ENCODE measurements at places on chromosomes 13 and 19.
A peak's percentile ranks its signal among the peaks of the same experiment; 100 is the strongest.

DNA sequence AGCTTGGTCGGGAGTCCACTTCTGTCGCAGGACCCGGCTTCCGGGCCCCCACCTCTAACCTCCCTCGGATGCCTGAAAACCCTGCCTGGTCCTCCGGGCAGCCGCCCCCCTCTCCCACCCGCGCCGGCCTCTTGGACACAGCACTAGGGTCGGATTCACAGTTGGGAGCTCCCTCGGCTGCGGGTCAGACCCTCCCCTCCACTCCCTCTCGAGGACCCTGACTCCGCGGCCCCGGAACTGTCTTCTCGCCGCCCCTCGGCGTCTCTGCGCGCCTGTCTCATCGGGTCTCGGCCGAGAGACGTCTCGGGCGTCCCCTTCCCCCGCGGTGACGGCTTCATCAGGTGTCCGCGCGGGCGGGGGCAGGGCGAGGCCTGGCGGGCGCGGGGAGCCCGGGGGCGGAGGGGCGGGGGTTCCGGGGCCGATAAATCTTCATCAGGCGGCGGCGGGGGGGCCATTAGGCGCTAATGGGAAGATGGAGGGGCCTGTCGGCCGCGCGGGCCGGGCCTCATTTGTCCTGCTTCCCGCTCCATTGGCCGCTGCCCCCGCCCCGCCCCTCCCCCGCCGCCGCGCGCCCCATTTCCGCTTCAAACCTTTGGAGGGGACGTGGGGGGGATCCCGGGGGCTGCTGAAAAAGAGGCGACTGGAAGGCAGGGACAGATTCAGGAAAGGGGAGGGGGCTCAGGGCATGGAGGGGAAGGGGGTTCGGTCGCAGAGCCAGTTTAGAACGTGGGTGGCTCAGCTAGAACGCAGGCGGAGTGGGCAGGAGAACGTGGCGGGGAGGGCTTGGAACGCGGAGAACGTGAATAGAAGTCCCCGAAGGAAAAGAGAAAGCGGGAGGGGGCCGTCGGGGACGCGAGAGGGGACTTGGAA is 11.8 kb upstream of the ERFL start:
- DNase-seq = no peak

GRCh38 chr13:61728471-61728870 is 312.8 kb upstream of the PCDH20 start:
- no peak for DNase-seq

DNA sequence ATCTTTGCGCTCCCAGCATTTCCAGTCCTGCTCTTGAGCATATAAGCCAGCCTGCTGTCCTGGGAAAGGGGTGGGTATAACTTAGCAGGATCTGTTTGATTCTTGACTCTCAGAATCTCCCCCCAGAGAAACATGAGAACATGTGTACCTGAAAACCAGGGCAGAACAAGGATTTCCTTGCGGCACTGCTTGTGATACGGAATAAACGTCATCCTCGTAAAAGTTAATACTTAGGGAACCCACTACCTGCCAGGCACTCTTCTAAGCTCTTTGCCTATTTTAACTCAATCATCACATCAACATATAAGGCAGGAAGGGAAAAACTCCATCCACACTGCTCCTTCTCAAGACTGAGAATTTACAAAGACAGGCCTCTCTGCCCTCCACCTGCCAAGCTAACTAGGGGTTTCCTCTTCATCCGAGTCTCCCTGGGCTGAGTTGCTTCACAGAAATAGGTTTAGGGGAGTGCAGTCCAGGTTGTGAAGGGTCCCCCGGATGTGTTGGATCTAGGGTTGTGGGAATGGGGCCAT is 1.1 kb downstream of the ZNF653 start:
- DNase-seq = no peak

DNA sequence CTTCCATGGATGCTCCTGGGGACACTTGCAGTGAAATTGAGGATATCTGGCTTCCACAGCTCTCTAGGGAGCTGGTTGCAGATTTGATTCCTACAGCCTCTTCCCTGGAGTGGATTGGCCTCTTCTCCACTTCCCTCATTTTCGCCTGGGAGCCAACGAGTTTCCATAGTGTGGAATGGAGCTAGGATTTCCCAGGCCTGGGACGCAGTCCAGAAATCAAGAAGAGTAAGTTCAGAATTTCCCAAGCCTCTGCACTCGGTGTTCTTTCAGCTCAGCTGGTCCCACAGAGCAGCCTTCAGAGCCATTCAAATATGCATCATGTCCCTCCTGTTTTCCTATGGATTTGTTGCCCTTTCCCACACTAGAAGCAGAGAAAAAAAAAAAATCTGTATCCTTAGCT is 68.2 kb downstream of the RAP2A start:
- no peak for DNase-seq

- DNase-seq = no peak
Measured at GRCh38 chr13:65532231-65532630, 1697.9 kb downstream of the PCDH9 start.

- no peak for DNase-seq
Measured at GRCh38 chr13:19169991-19170390, 11.6 kb downstream of the TUBA3C start.

DNA sequence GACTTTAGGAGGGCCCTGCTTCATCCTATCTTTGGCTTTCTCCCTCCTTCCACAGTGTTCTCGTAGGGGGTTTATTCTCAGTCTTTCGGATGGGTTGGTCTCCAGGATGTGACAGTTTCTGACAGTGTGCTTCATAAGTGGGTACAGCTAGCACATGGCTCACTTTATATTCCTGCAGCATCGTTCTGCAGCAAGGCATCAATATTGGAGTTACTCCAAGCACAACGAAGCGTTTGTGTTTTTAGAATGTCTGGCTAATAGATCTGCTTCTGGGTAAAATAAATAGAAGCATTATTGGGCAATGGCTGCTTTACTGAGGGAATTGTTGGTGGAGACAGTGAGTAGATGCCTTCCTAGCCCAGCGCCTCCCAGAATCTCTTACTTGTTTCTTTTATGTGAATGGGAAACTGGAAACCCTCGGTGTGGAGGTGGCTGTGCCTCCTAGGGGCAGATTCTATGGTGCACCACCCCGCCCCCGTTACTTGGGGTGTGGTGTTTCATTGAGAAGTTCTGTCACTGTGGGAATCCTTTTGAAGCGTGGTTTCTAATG is 2.0 kb downstream of the FARP1 start:
- peak; percentile 13 for DNase-seq

DNA sequence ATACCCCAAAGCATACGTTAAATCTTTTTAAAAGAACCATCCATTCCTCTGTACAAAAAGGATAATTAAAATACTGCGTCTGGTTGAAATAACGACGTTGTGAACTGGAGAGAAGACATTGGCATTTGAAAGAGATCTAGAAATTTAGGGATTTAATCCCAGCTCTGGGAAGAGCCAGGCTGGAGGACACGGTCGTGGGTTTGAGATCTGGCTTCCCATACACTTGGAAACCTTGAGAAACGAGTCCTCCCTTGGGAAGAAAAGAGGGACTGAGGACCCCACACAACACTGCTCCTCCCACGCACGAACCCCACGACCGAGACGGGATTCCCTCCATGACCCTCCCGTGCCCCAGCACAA is 625 bp downstream of the ZNF709 start:
- no peak for DNase-seq

- no peak for DNase-seq
Measured at GRCh38 chr19:50739132-50739913, 16.2 kb downstream of the CLEC11A start.

DNA sequence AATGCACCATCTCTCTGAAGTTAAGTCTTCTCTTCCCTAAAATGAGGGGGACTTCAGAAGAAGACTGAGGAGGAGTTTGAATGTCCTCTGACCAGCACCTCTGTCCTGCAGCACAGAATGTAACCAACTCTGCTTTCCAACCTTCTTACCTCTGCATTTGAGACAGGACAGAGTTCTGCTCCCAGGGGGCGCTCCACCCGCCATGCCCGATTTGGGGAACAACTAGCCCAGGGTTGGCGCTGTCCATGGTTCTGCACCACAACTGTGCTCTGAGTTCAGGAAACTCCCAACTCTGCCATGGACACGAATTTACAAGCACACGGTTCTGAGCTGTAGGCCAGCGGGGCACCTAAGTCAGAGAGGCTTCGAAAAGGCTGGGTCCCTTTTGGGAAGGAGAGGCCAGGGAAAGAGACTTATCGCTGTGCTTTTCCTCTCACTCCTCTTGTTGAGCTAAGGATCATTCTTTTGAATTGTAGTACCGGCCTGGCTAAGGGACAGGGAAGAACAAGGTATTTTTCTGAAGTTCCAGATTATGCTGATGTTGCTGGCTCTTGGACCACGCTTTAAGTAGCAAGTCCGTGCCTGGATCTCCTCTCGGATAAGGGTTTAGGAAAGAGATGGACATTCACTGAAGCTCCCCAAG is 22.2 kb downstream of the SIGLEC5 start:
- no peak for DNase-seq

- no peak for DNase-seq
Measured at GRCh38 chr13:113353254-113353653, 10.7 kb downstream of the GRTP1 start.

DNA sequence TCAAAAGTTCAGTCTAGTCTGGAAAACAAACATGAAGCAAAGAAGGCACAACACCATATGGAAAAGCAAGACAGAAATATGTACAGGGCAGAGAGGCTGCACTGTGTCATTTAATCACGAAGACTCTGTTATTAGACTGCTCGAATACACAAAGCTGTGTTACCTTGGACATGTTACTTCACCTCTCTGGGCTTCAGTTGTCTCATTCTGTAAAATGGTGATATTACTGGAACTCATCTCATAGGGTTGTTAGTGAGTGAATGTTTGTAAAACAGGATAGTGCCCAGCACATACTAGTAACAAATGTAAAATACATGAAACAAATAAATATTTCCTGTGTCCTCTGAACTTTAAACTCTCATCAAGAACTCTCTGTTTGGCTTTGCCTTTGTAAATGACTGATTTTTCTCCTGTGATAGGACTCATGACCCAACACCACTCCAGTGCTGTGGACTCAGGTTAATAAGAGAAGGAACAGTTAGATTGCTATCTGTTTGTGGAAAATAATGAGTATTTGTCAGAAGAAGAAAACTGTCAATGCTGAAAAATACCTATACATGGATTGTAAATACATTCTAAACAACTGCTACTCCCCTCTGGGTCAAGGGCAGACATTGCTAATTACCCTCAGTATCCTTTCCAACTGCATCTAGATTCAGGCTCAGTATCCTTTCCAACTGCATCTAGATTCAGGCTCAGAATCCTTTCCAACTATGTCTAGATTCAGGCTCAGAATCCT is 62.3 kb downstream of the ZIC5 start:
- DNase-seq = no peak

DNA sequence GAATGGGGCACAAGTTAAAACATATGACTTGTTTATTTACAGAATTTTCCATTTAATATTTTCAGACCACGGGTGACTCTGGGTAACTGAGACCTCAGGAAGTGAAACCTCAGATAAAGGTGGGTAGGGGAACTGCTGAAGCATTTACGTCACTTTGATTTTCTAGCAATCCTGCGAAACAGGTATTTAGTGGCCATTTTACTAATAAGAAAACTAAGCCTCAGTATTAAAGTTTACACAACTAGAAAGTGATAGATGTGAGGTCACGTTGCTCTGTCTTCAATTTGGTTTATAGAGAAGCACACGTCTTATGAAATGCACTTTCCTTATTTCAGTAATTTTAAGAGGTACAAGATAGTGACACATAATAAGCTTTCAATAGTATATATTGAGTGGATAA is 402.8 kb downstream of the FGF9 start:
- DNase-seq = no peak

GRCh38 chr13:63517371-63517770 is 2101.7 kb upstream of the PCDH20 start:
- peak; percentile 61 for DNase-seq

- DNase-seq = no peak
Measured at GRCh38 chr13:53005626-53006025, 23.0 kb upstream of the OLFM4 start.

DNA sequence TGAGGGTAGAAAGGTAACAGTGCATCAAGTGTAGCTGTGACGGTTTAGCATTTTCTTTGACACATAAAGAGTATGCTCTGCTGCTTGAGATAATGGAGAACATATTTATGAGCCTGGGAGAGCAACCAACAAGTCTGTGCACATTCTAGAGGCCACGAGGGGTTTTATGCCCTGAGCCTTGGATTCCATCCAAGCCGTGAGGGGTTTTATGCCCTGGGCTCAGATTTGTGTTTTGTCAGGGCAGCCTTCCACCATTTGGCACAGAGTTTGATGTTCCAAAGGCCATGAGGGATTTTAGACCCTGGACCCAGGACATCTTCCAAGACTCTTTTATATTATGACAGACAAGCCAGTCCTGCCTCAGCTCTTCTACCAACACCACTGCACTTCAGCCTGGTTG is 106.4 kb downstream of the ZNF486 start:
- DNase-seq = no peak

DNA sequence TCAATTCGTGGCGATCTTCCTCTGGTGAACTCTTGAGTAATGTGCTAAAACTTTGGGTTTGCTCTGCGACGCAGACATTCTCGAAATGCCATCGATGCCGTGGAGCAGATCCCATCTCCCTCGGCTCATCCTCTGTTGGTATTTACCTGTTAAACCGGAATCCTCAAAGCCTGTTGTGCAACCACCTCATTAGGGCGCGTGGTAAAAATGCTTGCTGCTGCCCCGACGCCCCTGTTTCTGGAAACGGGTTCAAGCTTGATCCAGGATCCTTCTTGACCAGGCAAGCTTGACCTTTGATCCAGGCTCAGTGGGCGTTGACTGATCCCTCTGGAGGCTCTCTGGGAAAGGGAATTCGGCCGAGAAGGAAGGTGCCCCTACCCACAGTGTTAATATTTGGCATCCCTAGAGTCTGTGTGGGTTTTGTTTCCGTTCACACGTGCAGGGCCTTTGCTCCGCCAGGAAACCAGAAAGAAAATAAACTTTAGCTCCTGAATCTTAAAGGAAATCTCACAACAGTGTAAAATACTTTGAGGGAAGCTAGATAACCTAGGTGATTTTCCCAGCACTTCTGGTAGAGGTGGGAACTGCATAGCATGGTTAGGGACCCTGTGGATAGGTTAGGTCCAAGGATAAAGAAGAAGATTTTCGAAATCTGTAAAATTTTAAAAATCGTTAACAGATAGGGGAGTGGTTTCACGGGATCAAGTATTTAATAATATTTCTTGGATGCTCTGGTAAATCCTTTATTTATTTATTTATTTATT is 1.1 kb downstream of the LSM14A start:
- DNase-seq = no peak

GRCh38 chr13:48412881-48413351 is at the start of gene LPAR6:
TSS of gene LPAR6 (minus strand) at chr13:48413113. CDS start at chr13:48412423, 690 bp downstream.
- peak; percentile 48 for DNase-seq

DNA sequence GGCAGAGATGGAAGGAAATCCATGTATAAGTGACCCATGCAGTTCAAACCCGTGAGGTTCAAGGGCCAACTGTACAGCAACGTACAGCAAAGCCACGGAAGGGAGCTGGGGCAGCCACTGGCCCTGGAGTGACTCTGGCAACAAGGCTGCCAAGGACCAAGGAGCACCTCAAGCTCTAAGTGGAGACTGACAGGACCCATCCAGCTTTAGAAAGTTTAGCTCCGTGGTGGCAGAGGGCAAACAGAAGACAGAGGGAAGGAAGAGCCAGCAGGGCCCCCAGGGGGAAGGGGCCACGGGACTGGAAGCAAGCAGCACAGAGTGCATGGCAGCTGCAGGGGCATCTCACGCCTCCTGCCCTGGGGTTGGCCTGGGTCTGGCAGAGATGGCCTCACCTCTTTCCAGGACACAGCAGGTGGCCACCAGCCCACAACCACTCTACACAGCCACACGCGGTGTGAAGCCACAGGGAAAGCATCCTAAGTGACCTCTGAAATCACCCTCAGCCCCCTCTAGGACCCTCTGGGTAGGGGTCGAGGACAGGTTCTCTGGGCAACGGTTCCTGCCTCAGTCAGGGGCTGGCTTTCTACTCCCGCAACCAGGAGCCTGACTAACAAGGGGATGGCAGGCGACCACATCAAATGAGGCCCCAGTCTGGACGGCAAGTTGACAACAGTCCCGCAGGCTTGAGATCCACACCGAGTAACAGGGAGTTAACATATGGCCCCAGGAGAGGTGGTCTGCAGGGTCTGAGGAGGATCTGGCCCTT is 3.8 kb downstream of the MIER2 start:
- DNase-seq = no peak
